ENCODE measurements at places on chromosomes 2 and 18.

- no peak for DNase-seq
Observed at GRCh38 chr2:165560377-165560988, 91.0 kb downstream of the CSRNP3 start.

GRCh38 chr2:138727956-138728355, 52.2 kb downstream of the NXPH2 start:
- DNase-seq: no peak

DNA sequence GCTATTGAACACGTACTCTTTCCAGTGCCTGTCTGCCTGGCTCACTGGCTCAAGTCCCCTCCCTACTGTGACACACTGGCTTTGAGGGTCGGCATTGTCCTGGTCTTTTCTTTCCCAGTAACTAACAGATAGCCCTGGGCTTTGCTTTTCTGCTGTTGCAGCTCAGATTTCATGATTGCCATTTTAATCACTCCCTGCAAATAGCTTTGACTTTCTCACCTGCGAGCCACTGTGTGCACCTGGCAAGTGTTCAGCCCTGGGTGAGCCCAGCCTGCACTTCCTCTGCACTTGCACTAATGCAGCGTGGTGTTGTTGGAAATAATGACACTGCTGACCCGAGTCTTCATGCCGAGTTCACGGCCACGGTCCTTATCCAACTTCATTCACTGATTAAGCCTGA, 52.9 kb downstream of the DCDC2C start:
- DNase-seq: no peak

GRCh38 chr18:74748809-74749208, 151.1 kb downstream of the ZNF407 start:
- no peak for DNase-seq

DNA sequence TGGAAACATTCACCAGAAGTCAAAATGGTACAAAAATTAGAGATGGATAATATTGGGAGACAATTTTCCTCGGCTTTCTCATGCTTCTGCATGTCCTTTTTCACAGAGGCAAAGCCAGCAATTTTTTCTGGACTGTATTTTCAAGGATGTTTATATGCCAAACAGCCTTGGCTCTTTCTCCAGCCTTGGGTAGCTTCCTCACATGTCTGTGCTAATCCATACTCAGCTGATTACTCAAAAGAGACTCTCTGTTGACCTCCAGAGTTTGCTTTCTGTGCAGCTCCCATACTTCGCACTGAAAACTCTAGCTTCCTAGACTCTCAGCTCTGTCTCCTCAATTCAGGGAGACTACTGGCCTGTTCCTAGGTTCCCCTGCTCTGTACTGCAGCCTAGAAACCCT, 10.6 kb downstream of the C18orf63 start:
- DNase-seq: no peak

- DNase-seq: no peak
Observed at GRCh38 chr2:68100189-68100588, 37.4 kb upstream of the C1D start.

DNA sequence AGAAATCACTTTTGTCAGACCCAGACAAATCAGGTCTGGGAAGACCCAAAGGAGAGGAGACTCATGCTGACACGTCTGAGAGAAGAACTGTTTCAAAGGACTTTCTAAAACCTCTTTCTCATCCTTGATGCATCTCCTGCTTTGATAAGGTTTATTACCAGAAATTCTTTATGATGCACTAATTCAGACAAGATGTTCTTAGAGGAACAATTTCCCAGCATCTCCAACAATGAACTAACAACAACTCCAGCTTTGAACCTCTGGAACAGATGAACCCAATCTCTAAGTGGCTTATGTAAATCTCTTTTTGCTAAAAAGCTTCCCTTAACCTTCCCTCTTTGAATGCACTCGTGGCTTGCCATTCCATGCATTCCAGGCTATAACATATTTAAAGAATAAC, 15.9 kb upstream of the SERPINB11 start:
- DNase-seq: no peak

GRCh38 chr18:10893196-10893595, 256.2 kb downstream of the PIEZO2 start:
- DNase-seq: no peak

GRCh38 chr2:104599787-104600510, 254.0 kb upstream of the POU3F3 start:
- no peak for DNase-seq

- no peak for DNase-seq
Observed at GRCh38 chr2:205684871-205685313, 2.6 kb downstream of the NRP2 start.

GRCh38 chr18:31710826-31711225, 26.4 kb upstream of the B4GALT6 start:
- DNase-seq: no peak

- DNase-seq: no peak
Observed at GRCh38 chr18:13237641-13238040, 19.1 kb downstream of the LDLRAD4 start.

GRCh38 chr2:173697929-173698328, 267.2 kb downstream of the SP3 start:
- DNase-seq: no peak

DNA sequence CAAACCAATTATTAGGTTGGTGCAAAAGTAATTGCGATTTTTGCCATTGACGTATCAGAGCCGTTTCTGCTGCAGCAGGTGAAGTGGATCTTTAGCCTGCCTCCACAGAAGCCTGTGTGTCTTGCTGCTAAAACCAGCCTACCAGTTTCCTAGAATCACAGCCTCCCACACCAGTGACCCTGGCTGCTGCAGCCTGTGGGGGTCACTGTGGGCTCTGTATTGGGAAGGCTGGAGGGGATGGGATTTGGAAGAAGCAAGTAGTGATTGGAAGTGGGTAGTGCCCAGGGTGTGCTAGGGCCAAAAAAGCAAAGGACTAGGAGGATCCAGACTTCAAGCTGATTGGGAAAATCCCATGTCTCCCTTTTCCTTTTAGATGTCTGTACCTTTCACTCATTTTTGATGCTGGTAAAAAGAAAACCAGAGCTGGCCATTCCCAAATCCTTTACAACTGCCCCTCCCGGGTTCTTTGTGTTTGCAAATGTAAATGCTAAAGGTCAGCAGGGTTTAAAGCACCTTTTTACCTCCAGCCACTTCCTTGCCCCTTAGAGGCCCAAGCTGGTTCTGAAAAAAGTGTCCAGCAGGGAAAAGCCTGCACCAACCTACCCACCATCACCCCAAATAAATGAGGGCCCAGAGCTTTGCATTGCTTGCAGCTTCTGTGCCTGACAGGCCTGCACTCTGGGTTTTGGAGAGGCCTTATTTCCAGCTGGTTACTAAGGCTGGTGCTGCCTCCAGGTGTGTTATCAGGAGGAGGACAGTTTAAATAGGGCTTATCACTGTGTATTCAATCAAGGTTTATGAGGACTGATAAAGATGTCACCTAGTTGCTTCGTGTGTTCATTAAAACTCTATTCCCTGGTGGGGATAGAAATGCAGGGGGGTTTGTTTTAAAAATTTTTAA, 172.0 kb downstream of the MIB1 start:
- no peak for DNase-seq
